ENCODE measurements at places on chromosomes 4 and X.

DNA sequence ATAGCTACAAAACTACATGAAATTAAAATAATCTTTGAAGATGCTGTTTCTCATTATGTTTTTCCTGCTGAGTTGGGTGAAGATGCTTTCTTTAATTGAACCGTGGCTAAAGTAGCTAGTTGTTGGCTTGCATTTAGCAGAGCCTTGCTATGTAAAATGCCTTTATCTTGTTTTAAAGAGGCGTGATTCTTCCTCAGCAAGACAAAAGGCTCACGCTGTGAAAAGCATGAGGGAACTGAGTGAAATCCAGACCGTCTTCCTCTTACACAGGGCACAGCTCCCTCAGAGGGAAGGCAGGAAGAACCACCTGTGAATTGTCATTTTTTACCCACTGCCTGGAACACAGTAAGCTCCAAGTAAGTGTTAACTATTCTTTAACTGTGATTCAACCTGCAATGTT is 39.0 kb upstream of the ZNF518B start:
- H3K27ac ChIP-seq = no peak overlapping the region
- no peak overlapping the region for H3K4me3 ChIP-seq
- H3K4me1 ChIP-seq = no peaks in the 10 kb centered on the region
- no peaks in the 10 kb centered on the region for H3K27me3 ChIP-seq
- no peak for DNase-seq

DNA sequence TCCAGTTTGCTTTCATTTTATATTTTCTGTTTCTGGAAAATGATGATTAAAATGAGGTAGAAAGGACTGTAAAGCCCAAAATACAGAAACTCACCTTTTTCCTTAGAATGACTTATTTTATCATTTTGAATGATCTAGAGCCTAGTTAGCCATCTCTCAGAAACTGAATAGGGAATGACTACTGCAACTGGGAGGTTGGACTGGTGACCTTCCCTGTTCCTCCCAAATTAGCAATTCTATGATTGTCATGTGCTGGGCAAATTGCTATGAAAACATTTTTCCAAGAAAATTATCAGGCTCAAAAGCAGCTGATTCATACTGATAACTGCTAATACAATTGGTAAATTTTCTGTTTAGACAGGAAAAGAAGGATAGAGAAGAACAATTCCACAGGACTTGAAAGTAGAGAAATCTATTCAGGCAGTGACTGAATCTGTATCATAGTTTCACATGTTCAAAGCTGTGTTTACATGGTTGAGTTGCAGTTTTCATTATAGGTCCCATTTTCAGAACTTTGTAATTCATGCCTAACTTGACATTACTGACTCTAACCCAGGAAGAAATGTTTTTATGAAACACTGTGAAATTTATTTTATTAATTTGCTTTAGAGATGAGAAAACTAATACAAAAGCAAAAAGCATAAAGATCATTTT is 43.4 kb upstream of the SEC24B start:
- no peak overlapping the region for H3K4me3 ChIP-seq
- no peaks in the 10 kb centered on the region for H3K4me1 ChIP-seq
- no peaks in the 10 kb centered on the region for H3K27me3 ChIP-seq

DNA sequence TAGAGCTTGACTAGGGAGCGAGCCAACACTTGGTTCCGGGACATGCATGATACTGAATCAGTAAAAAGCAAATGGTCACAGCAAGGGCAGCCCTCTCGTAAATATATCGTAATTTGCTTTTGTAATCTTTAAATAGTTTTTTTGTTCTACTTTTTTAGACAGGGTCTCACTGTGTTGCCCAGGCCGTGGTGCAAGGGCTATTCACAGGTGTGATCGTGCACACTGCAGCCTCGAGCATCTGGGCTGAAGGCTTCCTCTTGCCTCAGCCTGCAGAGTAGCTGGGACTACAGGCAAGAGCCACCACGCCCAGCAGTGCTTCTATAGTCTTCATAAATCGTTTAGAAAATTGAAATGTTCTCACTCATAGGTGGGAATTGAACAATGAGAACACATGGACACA is 309.7 kb downstream of the TENM3 start:
- H3K4me1 ChIP-seq = no peaks in the 10 kb centered on the region
- H3K27ac ChIP-seq = no peak overlapping the region
- no peaks in the 10 kb centered on the region for H3K36me3 ChIP-seq
- H3K27me3 ChIP-seq = no peaks in the 10 kb centered on the region
- no peak overlapping the region for H3K4me3 ChIP-seq

DNA sequence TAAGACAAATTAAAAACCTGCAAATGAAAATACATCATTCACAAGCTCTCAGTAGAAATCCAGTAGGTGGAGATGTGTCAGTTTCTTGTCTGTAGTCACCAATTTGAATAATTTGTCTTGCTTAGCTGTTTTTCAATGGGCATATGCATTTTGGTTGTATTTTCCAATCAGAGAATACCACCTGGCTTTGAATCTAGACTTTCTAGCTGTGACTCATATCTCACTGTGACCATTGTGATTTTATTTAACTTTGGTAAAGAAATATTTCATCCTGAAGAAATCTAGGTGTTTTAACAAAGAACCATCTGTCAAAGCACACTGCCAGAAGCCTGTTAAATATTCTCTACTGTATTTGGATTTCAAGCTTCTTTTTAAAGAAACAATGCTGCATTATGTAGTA is 1650.6 kb upstream of the IGFBP7 start:
- H3K4me3 ChIP-seq = no peak overlapping the region
- no peak overlapping the region for H3K27ac ChIP-seq
- no peaks in the 10 kb centered on the region for H3K27me3 ChIP-seq
- no peak for DNase-seq

- H3K27ac ChIP-seq = no peak overlapping the region
- H3K36me3 ChIP-seq = no peaks in the 10 kb centered on the region
- no peaks in the 10 kb centered on the region for H3K27me3 ChIP-seq
- no peak for DNase-seq
- H3K4me3 ChIP-seq = no peak overlapping the region
- no peaks in the 10 kb centered on the region for H3K4me1 ChIP-seq
Measured at GRCh38 chr4:59698041-59698440, 1502.1 kb upstream of the ADGRL3 start.

DNA sequence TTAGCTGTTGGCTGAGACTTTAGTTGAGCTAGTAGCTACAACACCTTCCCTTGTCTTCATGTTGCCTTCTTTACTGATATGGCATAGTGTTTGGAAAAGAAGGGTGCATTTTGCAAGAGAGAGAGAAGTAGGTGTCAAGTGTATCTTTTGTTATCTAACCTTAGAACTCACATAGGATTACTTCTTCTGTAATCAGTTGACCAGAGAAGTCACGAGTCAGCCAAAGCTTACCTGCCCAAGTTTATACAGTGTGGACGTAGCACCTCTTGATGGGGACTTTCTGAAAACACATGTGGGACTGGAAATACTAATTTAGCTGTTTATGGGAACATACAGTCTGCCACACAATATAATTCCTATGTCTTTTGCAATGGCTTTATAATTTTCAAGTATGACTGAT is 56.0 kb downstream of the UGT8 start:
- H3K27me3 ChIP-seq = no peaks in the 10 kb centered on the region
- DNase-seq = no peak
- no peak overlapping the region for H3K4me3 ChIP-seq
- no peak overlapping the region for H3K27ac ChIP-seq

GRCh38 chrX:143683486-143683885 is 37.1 kb downstream of the SPANXN2 start:
- no peaks in the 10 kb centered on the region for H3K36me3 ChIP-seq
- H3K4me3 ChIP-seq = no peak overlapping the region
- no peak overlapping the region for H3K27ac ChIP-seq
- DNase-seq = no peak
- no peaks in the 10 kb centered on the region for H3K27me3 ChIP-seq

GRCh38 chrX:125101971-125102755 is 217.5 kb upstream of the TEX13C start:
- no peaks in the 10 kb centered on the region for H3K36me3 ChIP-seq
- H3K27ac ChIP-seq = no peak overlapping the region

DNA sequence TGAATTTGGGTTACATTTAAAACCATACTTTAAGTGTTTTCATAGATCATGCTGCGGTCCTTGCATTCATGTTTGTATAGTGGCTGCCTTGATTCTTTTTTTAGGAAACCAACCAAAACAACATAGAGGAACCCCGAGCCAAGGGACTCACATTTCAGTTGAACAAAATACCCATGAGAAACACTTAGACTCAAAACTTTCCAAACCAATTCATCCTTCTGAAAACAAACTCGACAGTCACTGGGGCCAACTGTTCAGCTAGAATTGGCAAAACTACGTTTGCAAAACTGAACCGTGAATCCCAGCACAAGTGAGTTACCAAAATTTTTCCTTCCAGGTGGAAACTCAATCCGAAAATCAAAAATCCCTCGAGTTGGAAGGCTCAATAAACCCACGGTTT is 1.4 kb downstream of the ADGRA3 start:
- no peaks in the 10 kb centered on the region for H3K36me3 ChIP-seq
- peak overlapping the region; percentile 63 for H3K4me3 ChIP-seq
- H3K4me1 ChIP-seq = no peaks in the 10 kb centered on the region

DNA sequence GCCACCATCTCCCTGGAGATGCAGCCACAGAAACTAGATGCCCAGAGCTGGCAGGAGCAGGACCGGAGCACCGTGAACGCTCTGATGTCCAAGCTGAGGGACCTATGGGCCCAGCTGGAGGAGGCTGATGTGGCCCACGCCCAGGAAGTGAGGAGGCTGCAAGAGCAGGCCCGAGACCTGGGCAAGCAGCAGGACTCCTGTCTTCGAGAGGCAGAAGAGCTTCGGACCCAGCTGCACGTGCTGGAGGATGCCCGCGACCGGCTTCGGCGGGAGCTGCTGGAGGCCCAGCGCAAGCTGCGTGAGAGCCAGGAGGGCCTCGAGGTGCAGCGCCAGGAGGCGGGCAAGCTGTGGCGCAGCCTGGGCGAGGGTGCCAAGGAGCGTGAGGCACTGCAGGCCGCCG is 14.2 kb downstream of the SMIM10L2A start:
- no peak overlapping the region for H3K4me3 ChIP-seq
- no peaks in the 10 kb centered on the region for H3K4me1 ChIP-seq
- no peak overlapping the region for H3K27ac ChIP-seq
- DNase-seq = no peak
- no peaks in the 10 kb centered on the region for H3K27me3 ChIP-seq

GRCh38 chr4:189660722-189661360 is 279.8 kb upstream of the FRG1 start:
- H3K4me3 ChIP-seq = no peak overlapping the region
- no peaks in the 10 kb centered on the region for H3K36me3 ChIP-seq
- H3K4me1 ChIP-seq = no peaks in the 10 kb centered on the region
- DNase-seq = no peak
- H3K27ac ChIP-seq = no peak overlapping the region
- no peaks in the 10 kb centered on the region for H3K27me3 ChIP-seq

GRCh38 chr4:66052426-66052825 is 382.1 kb upstream of the EPHA5 start:
- no peaks in the 10 kb centered on the region for H3K27me3 ChIP-seq
- H3K4me1 ChIP-seq = no peaks in the 10 kb centered on the region
- no peak overlapping the region for H3K27ac ChIP-seq
- DNase-seq = no peak
- H3K36me3 ChIP-seq = no peaks in the 10 kb centered on the region
- no peak overlapping the region for H3K4me3 ChIP-seq

- no peaks in the 10 kb centered on the region for H3K4me1 ChIP-seq
- no peaks in the 10 kb centered on the region for H3K36me3 ChIP-seq
- H3K4me3 ChIP-seq = no peak overlapping the region
- no peaks in the 10 kb centered on the region for H3K27me3 ChIP-seq
Measured at GRCh38 chr4:97027728-97028410, 1115.4 kb downstream of the STPG2 start.

Data from lower lobe of right lung (tissue), 2 donors.